ENCODE measurements at places on chromosomes 6 and 20.

GRCh38 chr6:30019819-30020218 is 41.2 kb upstream of the POLR1H start:
- no peaks in the 10 kb centered on the region for H3K27me3 ChIP-seq
- no peak overlapping the region for H3K4me3 ChIP-seq
- no peak for DNase-seq
- H3K4me1 ChIP-seq = no peaks in the 10 kb centered on the region

DNA sequence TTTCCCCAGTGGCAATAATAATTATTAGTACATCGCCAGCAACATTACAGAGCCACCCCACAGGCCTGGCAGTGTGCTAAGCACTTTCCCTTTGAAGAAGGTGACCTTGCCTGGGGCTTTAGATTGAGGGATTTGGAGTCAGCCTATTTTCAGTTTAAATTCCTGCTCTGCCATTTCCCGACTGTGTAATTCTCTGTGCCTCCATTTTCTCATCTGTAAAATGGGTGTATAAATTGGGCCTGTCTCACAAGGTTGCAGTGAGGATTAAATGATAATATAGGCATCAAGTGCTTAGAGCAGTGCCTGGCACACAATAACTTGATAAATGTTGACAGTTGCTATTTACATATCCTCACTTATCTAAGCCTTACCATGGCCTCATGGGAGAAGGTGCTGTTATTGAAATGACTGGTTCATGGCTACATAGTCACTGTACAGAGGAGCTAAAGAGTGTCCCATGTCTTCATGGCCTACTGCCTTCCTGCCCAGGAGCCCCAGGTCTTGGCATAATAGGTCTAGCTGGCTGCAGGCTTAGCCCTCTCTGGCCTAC is 5.1 kb upstream of the SCRT2 start:
- DNase-seq = no peak
- no peak overlapping the region for H3K27ac ChIP-seq
- no peak overlapping the region for H3K4me3 ChIP-seq

DNA sequence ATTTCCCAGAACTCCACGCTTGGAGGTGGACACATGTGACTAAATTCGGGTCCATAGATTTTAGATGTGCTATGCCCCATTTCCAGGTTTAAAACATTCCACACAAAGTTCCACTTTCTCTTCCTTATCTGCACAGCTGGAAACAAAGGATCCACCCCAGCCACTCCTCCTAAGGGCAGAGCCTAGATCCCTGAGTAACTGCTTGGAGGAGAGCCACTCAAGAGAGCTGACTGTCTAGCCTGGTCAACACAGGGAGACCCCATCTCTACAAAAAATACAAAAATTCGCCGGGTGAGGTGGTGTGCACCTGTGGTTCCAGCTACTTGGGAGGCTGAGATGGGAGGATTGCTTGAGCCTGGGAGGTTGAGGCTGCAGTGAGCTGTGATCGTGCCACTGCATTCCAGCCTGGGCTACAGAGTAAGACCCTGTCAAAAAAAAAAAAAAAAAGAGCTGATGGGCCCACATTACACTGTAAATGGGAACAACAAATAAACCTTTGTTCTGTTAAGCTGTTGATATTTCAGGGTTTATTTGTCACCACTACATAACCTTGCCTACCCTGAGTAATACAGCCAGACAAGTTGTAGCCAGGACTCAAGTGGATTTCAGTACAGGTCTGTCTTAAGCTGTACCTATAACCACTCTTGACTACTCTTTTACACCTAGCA is 25.8 kb upstream of the SNRPC start:
- H3K36me3 ChIP-seq = no peaks in the 10 kb centered on the region
- no peak overlapping the region for H3K4me3 ChIP-seq
- no peaks in the 10 kb centered on the region for H3K27me3 ChIP-seq
- no peak overlapping the region for H3K27ac ChIP-seq

GRCh38 chr6:102907181-102907580 is 1513.7 kb downstream of the GRIK2 start:
- no peaks in the 10 kb centered on the region for H3K27me3 ChIP-seq
- no peak overlapping the region for H3K27ac ChIP-seq
- no peak for DNase-seq
- no peak overlapping the region for H3K4me3 ChIP-seq
- H3K36me3 ChIP-seq = no peaks in the 10 kb centered on the region
- no peaks in the 10 kb centered on the region for H3K4me1 ChIP-seq

GRCh38 chr6:71929047-71929446 is 42.7 kb downstream of the RIMS1 start:
- no peaks in the 10 kb centered on the region for H3K27me3 ChIP-seq
- no peaks in the 10 kb centered on the region for H3K4me1 ChIP-seq
- H3K4me3 ChIP-seq = no peak overlapping the region
- no peak overlapping the region for H3K27ac ChIP-seq

DNA sequence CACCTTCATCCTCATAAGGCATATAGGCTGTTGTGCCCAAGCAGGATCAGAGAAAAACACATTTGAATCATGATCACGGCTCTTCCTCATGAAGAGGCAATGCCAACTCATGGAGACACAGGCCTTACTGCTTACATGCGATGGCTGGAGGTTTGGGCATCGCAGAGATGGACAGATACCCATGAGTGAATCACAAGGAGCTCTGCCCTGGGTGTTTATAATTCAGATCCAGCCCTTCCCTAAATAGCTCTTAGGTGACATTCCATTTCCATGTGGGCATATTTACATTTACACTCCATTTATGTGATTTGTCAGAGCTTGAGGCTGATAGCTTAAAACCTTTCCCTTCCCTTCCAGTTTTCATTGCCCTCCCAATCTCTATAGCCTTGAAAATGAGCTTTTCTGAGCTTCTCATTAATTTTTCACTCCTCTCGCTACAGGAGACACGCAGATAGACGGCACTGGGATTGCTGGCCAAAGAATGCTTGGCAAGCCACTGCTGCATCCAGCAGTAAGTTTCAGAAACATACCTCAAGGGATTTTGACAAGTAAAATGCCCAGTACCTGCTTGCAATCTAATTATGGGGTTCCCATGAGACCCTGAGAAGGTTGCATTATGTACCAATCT is 249.1 kb downstream of the TBC1D7 start:
- no peaks in the 10 kb centered on the region for H3K27me3 ChIP-seq
- H3K4me1 ChIP-seq = peaks cover 55% of the 10 kb centered on the region
- H3K27ac ChIP-seq = peak overlapping the region; percentile 73
- no peaks in the 10 kb centered on the region for H3K36me3 ChIP-seq
- H3K4me3 ChIP-seq = no peak overlapping the region

GRCh38 chr6:31911826-31912585 is 10.1 kb upstream of the ZBTB12 start:
- H3K4me1 ChIP-seq = peaks cover 6% of the 10 kb centered on the region
- H3K27me3 ChIP-seq = no peaks in the 10 kb centered on the region
- H3K36me3 ChIP-seq = no peaks in the 10 kb centered on the region
- no peak overlapping the region for H3K4me3 ChIP-seq

DNA sequence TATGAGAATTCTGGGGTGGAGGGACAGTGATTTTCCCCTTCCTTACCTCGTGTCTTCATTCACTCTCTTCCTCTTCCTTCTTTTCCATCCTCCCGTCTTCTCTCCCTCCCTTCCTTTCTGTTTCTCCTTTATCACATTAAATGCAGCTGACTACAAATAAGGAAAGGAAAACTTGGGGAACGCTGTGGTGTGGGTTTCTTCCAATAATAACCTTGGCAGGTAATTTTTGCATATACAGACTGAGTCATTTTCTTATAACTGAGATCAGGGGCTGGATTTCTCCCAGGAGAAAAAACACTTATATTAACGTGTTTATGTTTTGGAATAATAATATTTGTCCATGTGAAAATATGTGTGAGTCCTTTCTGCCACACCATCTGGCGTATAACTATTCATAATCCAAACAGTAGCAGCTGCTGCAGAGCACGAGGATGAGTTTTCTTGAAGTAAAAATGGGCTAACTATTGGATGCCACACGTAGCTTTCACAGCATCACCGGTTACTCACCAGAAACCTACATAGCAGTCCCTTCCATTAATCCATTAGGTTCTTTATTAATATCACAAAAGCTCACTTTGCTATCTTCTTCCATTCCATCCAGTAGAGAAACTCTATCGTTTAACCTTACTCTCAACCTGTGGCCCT is 139.2 kb upstream of the SASH1 start:
- peak overlapping the region; percentile 25 for H3K4me3 ChIP-seq
- no peaks in the 10 kb centered on the region for H3K36me3 ChIP-seq
- H3K4me1 ChIP-seq = peaks cover 5% of the 10 kb centered on the region

All from ascending aorta (tissue), 2 donors.